ENCODE measurements at places on chromosomes 6 and 20.

DNA sequence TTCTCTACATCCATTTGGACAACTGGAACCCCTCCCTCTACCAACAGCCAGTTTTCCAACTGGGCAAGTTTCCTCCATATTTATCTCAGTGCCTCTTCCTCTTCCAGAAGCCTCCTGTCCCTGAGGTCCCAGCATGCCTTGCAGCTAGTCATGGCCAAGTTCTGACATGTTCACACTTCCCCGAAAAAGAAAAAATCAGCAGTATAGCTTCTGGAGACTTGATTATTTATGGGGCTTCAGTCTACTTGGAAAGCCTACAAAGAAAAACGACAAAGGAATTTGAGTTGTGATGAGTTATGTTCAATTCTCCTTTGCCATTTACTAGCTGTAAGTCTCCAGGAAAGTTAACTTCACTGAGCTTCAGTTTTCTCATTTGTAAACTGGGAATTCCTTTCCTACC, 406.5 kb downstream of the MAFB start:
- DNase-seq: no peak

DNA sequence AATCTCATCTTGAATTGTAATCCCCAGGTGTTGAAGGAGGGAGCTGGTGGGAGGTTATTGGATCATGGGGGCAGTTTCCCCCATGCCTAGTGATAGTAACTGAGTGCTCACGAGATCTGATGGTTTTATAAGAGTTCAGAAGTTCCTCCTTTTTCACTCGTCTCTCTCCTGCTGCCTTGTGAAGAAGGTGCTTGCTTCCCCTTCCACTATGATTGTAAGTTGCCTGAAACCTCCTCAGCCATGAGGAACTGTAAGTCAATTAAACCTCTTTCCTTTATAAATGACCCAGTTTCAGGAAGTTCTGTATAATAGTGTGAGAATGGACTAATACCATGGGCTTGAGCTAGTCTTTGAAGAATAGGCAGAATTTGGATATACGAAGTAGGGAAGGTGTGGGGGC, 113.9 kb downstream of the RIN2 start:
- no peak for DNase-seq

DNA sequence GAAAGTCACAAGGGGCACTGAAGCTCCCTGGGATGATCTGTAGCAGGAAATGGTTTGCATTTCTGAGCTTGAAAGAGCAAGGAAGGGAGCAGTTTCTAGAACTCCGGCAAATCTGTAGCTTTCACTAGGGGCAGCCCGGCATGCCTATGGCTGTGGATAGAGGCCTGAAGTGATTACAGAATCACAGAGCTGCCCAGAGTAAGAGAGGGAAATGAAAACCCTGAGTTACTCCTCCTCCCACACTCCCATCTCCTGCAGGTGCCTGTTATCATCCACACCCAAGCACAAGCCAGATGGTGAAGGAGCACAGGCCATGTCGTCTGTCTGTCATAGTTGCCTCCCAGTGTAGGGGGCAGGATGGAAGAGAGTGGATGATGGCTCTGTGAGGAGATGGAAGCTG, 37.1 kb downstream of the HLA-F start:
- peak; percentile 14 for DNase-seq

DNA sequence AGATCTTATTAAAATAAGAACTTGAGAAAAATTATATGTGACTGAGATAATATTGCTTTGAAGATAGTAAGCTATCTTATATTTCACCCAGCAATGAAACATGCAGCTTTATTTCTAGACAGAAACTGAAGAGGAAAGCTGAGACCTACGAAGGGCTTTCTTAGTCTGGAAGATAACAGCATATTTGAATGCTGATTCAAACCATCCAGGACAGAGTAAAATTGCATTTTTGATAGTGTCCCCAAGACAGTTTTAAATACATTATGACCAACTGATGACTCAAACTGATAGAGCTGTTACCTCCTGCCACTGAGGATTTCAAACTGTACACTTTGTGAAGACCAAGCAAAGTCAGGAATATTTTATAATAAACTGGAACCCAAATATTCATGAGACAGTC, 409.6 kb downstream of the GRIK2 start:
- no peak for DNase-seq

GRCh38 chr6:52929321-52930164, 20.0 kb upstream of the GSTA3 start:
- DNase-seq: no peak

DNA sequence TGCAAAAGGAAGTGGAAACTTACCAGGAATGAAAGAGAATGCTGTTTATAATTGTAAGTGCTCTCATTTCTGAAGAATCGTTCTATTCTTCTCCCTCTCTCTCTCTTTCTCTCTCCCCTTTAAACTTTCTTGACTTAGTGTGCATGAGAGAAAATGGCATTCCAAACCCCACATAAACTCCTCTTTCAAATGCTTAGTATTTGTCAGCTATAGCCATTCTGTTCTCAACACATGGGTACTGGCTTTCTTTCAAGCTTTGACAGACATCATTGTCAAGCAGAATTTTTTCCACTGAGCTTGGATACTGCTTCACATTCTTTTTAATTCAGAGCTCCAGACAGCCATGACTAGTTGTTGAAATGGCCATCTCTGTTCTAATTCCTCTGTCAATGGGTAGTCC, 51.1 kb upstream of the PREP start:
- no peak for DNase-seq

GRCh38 chr6:159109391-159109790, 59.8 kb upstream of the FNDC1 start:
- no peak for DNase-seq

DNA sequence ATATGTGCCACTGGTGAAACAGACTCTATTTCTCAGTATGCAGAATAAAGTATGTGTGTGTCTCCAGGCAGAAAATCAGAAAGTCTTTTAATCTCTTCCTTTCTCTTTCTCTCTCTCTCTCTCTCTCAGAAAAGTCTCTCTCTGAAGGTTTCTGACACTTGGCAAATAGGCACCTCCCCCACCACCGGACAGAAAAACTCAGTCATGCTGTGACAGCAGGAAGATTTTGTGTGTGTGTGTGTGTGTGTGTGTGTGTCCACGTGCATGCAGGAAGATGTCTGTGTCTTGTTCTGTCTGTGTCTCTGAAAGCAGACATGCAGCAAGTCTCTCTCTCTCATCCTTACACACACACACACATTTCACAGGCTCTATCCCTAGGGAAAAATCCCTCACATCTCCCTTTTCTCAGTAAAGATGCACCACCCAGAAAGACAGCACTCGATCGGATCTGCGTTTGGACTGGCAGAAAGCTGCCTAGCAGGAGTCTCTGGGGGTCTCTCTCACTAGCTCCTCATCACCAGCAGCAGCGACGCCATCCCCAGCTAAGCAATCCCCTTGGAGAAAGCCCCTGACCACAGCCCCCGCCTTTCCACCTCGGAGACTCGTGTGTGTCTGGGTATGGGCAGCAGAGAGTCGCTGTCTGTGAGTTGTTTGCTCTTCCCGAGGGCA, 98.3 kb downstream of the EDN3 start:
- no peak for DNase-seq

DNA sequence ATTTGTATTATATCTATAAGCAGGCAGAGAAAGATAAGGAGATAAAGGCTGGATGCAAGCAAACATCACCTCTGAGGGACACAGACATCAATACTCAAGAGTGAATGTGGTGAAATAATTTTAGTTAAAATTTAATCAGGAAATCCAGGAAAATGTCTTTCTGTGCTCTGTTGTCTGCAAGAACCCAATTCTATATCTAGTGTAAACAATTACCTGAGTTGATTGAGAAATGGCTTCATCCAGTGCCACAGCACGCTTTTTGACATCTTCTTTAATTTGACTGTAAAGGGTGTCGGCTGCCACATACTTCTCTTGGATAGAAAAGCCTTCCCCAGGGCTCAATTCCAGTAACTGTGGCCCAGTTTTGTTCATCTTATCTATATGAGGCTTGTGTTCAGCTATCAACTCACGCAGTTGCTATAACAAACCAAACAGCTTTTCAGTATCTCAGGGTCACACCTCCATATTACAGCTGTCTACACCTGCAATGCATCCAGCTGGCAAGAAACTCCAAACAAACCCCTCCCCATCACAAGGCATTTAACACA, 131.6 kb downstream of the DST start:
- DNase-seq: no peak

- no peak for DNase-seq
Observed at GRCh38 chr20:21232546-21233280, 70.4 kb upstream of the XRN2 start.

- no peak for DNase-seq
Observed at GRCh38 chr6:45655745-45656476, 278.2 kb upstream of the SUPT3H start.

DNA sequence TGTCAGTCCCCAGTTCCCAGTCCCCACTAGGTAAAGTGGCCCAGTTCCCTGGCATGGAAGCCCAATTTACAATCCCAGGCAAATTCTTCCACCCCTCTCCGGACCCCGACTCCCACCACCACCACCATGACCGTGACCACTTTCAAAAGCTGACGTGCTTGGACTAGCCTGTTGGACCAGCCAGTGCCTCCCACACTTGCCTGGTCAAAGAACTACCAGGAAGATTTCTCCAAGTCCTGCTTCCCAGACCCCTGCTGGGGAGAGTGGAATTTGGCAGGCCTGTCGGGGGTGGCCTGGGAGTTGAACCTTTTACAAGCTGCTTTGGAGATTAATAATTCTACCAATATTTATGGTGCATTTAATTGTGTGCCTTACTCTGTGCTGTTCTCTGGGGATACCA, 1.4 kb upstream of the PTPRT start:
- no peak for DNase-seq

GRCh38 chr6:35831257-35832007, 26.3 kb downstream of the LHFPL5 start:
- no peak for DNase-seq

DNA sequence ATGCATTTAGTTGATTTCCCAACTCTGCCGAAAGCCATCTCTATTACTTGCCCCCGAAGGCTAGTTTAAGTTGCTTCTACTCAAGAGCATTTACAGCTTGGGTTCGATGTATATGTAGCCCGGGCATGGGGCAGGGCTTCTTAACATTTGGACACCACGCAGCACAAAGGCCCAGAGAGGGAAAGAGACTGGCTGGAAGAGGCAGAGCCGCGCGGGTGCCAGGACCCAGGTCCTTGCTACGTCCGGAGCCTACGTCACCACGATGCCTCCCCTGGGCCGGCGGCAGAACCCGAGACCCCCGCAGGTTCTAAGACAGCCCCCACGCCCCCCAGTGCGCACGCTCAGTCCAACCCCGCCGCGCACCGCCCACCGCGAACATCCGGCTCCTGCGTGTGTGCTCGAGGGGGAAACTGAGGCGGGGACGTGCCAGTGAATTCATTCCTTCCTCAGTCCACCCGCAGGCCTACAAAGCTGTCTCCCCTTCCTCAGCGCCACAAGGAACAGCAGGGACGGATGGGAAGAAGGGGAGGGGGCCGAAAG, 367 bp upstream of the PCIF1 start:
- no peak for DNase-seq

GRCh38 chr6:128244751-128245405, 275.5 kb downstream of the PTPRK start:
- DNase-seq: no peak

DNA sequence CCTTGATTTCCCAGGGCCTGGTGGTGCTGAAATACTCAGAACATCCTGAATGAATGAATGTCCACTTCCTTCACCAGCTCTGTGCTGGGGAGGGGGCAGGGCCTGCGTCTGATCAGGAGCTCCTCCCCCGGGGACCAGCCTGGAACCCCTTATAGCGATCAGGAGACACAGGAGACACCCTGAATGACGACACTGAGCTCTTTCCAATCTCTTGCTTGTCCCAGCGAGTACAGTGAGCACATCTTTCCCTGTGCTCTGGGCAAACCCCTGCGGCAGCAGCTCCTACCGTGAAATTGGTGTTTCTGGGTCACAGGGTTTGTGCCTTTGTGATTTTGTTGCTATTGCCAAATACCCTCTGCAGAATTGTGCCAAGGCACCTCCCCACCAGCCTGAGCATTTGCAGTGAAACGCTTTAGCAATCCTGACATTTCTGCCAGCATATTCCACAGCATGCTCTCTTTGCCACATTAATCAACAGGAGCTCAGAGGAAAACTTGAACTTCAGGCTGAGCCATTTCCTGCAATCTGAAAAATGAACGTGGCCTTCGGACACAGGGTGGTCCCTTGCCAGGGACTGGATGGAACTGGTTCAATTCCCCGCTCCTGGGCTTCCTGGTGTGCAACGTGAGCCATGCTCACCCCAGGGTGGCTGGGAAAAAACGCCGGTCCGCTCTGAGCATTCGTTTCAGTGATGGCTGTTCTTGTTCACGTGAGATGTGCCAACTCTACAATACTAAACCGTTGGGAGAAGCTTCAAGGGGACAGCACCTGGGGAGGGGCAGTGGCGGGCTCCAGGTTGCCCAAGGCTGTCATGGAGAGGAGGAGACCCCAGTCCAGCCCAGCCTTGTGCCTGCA, 23.1 kb upstream of the MRGBP start:
- DNase-seq: no peak

- DNase-seq: no peak
Observed at GRCh38 chr6:12339808-12340487, 49.8 kb downstream of the EDN1 start.

- DNase-seq: no peak
Observed at GRCh38 chr6:36914227-36914794, 28.6 kb downstream of the C6orf89 start.

GRCh38 chr6:12092762-12093161, 80.7 kb downstream of the HIVEP1 start:
- DNase-seq: no peak

DNA sequence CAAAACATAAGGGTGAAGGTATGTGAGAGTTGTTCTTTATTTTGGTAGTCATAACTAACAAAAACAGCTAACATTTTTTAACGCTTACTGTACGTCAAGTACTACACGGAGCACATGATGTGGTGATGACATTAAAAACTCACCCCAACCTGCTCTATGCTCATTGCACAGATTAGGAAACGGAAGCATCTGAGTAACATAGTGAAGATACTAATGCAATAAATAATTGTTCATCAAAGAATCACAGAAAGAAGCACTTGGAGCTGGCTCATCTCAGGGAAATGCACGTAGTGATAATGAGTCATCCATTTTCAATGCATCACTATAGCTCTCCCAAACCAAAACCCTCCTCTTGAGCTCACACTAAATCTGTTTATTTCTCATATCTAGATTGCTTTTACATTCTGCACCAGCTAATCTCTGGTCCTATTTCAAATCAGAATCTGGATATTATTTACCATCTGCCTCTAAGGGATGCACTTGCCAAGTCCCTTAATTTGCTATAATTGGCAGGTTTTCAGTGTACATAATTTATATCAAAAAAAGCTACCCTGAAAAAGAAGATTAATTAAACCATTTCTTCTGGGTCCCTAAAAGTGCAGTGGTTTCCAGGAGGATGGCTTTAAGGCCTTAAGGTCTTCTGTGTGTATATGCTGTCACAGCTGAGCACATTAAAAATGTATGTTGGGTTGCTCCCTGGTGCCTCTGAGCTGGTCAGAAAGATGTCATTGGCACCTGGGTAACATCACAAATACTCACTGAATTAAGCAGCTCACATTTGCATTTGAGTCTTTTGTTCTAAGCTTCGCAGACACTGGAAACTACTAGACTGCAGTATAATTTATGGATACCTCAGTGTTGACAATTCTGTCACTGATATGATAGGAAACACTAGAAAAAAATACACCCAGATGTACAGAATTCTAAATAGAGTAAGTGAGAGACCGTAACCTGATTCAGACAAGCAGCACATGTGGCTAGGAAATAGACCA, 677.4 kb upstream of the CITED2 start:
- DNase-seq: no peak

GRCh38 chr20:896501-897025, 19.6 kb downstream of the ANGPT4 start:
- DNase-seq: no peak

Data from liver (tissue), 10 donors.